Fibroblast of villous mesenchyme (primary cell): ENCODE measurements at places on chromosomes 6 and 20. TPM values are rescaled to one million over a fixed set of nuclear protein-coding genes. Genes with fewer than 3 reads are reported as not detected.

The SLC22A2 gene
- total RNA-seq, result under 0.01 TPM in 2 replicates

The GJA10 gene
- not detected in 2 replicates for total RNA-seq

The PKIB gene
- 12.2 and 13.8 TPM in 2 replicates for total RNA-seq

The FERMT1 gene
- 4.3 and 4.5 TPM in 2 replicates for total RNA-seq

The CITED2 gene
- 297 and 793 TPM in 2 replicates for total RNA-seq

The ADGRB3 gene
- total RNA-seq, result under 0.01 and 0.32 TPM in 2 replicates

DNA sequence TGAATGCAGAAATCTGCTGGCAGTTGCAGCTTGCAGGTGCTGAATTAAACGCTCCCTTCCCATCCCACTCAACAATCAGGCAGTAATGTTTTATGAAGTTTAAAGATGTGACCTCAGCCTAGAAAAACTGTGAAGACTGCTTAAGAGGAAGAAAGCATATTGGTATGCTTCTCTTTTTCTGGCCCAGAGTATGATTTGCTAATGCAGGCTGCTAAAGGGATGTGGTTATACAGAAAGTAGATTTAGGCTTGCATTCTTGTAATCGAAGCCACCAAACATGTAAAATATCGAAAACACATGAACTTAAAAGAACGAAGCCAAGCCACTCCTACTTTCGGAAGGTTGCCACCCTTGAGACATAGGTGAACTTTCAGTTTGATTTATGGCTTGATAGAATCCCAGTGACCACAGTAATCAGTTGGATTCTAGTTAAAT lies 40.7 kb downstream of the MAP3K5 start:
- DNase-seq, result no peak

GRCh38 chr6:56843476-56844349 lies 111.2 kb upstream of the BEND6 start:
- DNase-seq, result peak; percentile 79

DNA sequence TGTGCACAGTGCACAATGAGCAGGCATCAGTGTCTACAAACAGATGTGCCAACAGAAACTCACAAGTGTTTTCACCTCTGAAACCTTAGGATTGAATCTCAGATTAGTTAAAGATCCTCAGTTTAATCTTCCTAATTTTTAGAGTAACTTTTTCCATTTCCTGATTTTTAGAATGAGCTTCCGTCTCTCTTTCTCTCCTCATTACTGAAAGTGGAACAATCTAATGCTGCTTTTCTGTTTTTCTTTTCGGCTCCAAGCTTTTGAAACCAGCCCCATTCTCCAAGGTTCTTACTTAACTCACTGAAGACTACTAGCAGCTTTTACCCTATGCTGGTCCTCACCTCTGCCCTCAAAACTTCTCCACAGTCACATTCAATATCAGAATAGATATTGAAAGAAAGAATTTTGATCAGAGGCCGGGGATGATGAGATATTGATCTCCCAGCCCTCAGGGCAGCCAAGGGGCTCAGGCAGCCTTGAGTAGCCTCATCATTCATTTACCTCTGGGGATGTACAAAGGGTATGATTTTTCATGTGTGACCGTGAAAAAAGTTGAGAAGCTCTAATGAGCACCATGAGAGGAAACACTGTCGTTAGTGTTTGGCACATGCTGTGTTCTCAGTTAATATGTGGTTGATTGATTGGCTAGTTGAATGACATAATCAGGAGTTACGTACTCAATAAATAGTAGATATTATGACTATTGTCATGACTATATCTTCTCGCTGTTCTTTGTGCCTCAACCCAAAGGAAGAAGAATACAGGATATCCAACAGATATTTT lies 11.9 kb upstream of the STK38 start:
- no peak for DNase-seq

GRCh38 chr6:20160541-20161283 lies 51.6 kb downstream of the MBOAT1 start:
- DNase-seq, result no peak

DNA sequence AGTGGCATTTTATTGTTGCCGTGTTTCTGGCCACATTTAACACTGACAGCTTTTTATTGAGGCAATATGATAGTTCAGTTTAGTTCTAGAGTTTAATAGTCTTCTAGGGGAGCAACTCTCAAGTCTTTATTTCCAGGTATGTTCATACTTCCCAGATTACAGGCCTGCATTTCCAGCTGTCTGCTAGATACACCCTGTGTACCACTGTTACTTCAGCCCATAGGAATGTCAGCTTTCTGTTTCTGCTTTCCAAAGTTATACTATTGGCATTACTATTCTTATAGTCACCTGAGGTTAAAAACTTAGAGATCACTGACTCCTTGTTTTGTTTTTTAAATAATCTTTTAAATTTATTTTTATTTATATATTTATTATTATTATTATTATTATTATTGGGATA lies 7.6 kb downstream of the ZNF451 start:
- no peak for DNase-seq

GRCh38 chr6:162964488-162965140 lies 236.8 kb downstream of the PACRG start:
- peak; percentile 100 for DNase-seq

DNA sequence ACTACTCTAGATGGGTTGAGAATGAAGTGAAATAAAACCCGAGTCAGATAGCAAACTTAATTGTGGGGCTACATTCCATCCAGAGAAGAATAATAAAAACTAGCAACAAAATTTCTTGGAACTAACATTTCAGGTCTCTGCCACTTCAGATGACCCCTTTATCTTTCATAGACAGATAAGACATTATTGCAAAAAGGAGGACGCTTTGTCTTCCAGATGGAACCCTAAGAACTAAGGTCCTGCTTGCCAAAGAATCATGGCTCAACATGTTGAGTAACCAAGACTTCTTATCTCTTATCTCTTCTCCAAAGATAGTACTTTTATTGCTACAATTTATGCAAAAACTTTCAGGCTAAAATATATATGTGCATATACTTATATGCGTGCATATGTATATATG lies 221.1 kb upstream of the PREP start:
- peak; percentile 73 for DNase-seq

GRCh38 chr6:8337147-8337546 lies 98.2 kb downstream of the SLC35B3 start:
- no peak for DNase-seq

GRCh38 chr20:57667388-57667787 lies 42.4 kb downstream of the PMEPA1 start:
- DNase-seq, result no peak

- no peak for DNase-seq
Measured at GRCh38 chr6:32184084-32184640, at the start of gene AGER. Gene AGER (minus strand): TSS chr6:32184253. CDS start chr6:32184222, 31 bp downstream.

GRCh38 chr6:27668442-27669294 lies 195.8 kb upstream of the ZNF184 start:
- DNase-seq, result peak; percentile 50

DNA sequence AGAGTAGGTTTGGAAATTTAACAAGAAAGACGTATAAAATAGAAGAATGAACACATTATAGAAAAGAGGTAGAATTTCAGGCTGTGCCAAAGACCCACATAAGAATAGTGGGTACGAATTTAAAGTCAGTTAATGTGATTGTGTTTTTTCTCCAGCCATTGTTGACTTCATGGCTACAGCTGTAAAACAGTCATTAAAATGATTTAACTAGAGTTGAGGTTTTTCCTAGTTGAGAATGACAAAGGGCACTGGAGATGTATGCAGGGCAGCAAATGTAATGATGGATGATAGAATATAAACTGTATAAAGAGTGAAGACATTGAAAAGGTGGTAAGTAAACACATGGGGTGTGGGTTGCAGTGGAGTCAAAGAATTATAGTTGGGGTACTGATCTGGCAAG lies 72.7 kb downstream of the LIN28B start:
- no peak for DNase-seq

- DNase-seq, result peak; percentile 42
Measured at GRCh38 chr6:38459291-38459690, 180.4 kb downstream of the BTBD9 start.

DNA sequence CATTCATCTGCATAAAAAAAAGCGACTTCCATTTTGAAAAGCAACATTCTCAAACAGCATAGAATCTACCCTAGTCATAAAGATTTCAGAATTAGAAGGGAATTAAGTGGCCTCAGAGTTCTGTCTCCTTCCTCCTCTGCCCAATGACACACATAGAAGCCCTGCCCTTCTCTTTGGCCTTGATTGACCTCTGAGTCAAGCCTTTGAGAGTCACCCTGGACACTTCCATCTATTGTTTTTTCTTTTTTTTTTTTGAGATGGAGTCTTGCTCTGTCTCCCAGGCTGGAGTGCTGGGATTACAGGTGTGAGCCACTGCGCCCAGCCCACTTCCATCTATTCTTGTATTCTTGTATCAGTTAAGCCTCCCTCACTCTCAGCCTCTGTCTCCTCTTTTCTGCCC lies 44.8 kb upstream of the CTNNBL1 start:
- no peak for DNase-seq

GRCh38 chr20:35271904-35272303 lies 6.0 kb downstream of the MMP24OS start:
- no peak for DNase-seq

DNA sequence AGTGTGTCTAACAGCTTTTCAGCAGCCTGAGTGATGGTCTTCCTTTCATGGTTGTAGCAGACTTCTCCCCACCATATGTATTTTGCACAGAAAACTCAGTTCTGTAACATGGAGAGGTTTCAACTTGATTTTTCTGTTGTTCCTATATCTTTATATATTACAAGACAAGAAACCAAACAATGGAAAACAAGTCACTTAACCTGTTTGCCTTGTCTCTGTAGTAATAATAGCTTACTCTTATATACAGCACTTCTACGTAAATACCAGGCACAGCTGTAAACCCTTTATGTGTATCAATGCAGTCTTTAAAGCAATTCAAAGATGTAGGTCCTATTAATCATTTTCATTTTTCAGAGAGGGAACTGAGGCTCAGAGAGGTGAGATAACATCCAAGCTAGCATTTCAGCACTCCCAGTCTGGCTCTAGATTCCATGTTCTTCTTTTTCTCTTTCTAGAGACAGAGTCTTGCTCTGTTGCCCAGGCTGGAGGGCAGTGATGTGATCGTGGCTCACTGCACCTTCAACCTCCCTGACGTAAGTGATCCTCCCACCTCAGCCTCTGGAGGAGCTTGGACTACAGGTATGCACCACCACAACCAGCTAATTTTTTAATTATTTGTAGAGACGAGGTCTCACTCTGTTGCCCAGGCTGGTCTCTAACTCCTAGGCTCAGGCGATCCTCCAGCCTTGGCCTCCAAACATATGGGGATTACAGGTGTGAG lies 90.4 kb downstream of the DTNBP1 start:
- no peak for DNase-seq

DNA sequence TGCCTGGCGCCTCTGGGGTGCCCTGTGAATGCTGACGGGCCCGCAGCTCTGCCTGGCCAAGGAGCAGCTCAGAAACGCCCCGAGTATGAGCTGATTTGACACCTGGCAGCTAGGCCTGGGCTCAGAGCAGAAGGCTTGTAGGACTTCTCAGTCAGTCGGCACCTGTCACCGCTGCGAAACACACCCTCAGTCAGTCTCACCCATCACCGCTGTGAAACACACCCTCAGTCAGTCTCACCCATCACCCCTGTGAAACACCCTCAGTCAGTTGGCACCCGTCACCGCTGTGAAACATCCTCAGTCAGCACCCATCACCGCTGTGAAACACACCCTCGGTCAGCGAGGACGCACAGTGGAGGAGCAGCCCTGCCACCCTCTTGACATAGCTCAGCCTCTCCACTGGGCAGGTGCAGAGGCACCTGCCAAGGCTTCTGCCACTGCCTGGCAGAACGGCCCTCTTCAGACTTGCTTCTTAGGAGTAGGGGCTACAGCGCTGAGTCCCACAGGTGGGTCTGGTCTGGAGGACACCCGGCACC lies 109.0 kb downstream of the PSMB1 start:
- no peak for DNase-seq

DNA sequence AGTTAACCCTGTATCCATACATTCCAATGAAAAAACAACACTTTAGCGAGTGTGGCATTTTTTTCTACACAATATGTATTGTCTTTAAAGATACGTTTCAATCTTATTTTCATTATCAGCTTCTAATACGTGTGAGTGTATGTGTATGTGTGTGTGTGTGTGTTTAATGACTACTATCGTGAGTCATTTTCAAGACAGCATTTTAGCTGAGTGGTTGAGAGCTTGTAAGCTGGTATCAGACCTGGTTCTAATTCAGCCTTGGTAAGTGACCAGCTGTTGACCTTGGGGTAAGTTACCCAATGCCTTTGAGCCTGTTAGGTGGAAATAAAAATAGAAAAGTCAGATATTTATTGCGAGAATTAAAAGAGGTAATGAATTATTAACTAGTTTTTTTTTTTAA lies 320.0 kb upstream of the NT5E start:
- DNase-seq, result no peak
